ENCODE measurements at places on chromosomes 11 and 22. TPM values are rescaled to one million over a fixed set of nuclear protein-coding genes. Genes with fewer than 3 reads are reported as not detected.

JAM3 gene
- 43.1 TPM for total RNA-seq

WNT7B gene
- not detected for total RNA-seq

PLAAT5 gene
- total RNA-seq: 0.16 TPM

CARD18 gene
- not detected for total RNA-seq

EHF gene
- not detected for total RNA-seq

ARHGAP20 gene
- total RNA-seq: 0.90 TPM

ST13 gene
- total RNA-seq: 89.0 TPM

APOBEC3B gene
- 6.0 TPM for total RNA-seq

HTR3A gene
- total RNA-seq: not detected

LRRN4CL gene
- 1.5 TPM for total RNA-seq

CDCA5 gene
- total RNA-seq: 15.9 TPM

EMID1 gene
- total RNA-seq: 0.32 TPM

UCP2 gene
- 0.90 TPM for total RNA-seq

NDUFS3 gene
- 53.8 TPM for total RNA-seq

ZP1 gene
- 0.81 TPM for total RNA-seq
